ENCODE measurements at places on chromosomes 16 and 17. TPM values are rescaled to one million over a fixed set of nuclear protein-coding genes. Genes with fewer than 3 reads are reported as not detected.

- H3K27ac ChIP-seq, result no peak overlapping the region
- peaks cover 13% of the 10 kb centered on the region for H3K4me1 ChIP-seq
- DNase-seq, result no peak
- H3K36me3 ChIP-seq, result no peaks in the 10 kb centered on the region
- H3K27me3 ChIP-seq, result no peaks in the 10 kb centered on the region
- H3K4me3 ChIP-seq, result no peak overlapping the region
Observed at GRCh38 chr16:83722456-83723183, 85.2 kb upstream of the HSBP1 start.

DNA sequence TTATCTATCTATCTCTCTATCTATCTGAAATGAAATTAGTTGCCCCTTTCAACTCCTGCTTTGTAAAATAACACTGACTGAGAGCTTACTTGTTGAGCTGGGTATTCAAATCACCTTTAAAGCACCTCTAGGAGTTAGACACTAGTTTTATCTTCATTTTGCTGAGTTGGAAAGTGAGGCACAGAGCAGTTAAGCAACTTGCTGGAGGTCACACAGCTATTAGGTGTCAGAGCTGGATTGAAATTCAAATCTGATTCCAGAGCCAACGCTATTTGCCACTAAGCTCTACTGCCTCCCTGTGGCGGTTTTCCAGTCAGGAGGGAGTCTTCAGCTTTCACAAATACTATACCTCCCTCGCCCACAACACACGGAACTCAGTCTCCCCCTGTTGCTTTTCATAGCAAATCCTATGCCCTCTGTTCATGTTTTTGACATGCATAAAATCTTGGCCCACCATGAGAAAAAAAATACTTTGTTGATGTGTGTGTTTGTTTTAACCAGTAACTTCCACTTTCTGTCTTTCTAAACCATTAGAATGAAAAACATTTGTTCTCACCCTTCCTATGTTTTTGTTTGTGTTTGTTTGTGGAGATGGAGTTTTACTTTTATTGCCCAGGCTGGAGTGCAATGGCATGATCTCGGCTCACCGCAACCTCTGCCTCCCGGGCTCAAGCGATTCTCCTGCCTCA lies 74.8 kb upstream of the SMURF2 start:
- no peaks in the 10 kb centered on the region for H3K27me3 ChIP-seq
- H3K4me1 ChIP-seq, result peaks cover 38% of the 10 kb centered on the region
- no peak overlapping the region for H3K27ac ChIP-seq
- DNase-seq, result no peak
- H3K4me3 ChIP-seq, result no peak overlapping the region
- no peaks in the 10 kb centered on the region for H3K36me3 ChIP-seq

DNA sequence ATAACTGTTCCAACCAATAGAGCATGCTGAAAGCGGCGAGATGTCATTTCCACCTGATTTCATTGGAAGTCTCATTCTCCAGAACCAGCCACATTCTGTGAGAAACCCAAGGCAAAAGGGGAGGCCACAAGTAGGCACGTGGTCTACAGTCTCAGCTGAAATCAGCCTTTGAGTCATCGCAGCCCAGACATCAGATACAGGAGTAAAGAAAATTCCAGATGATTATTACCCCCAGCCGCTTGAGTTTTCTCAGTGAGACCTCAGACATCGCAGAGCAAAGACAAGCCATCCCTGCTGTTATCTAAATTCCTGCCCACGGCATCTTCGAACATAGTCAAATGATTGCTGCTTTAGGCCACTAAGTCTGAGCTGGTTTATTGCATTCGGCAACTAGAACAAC lies 23.1 kb downstream of the STAT3 start:
- H3K4me1 ChIP-seq, result peaks cover 6% of the 10 kb centered on the region
- no peak overlapping the region for H3K4me3 ChIP-seq
- no peaks in the 10 kb centered on the region for H3K36me3 ChIP-seq

DNA sequence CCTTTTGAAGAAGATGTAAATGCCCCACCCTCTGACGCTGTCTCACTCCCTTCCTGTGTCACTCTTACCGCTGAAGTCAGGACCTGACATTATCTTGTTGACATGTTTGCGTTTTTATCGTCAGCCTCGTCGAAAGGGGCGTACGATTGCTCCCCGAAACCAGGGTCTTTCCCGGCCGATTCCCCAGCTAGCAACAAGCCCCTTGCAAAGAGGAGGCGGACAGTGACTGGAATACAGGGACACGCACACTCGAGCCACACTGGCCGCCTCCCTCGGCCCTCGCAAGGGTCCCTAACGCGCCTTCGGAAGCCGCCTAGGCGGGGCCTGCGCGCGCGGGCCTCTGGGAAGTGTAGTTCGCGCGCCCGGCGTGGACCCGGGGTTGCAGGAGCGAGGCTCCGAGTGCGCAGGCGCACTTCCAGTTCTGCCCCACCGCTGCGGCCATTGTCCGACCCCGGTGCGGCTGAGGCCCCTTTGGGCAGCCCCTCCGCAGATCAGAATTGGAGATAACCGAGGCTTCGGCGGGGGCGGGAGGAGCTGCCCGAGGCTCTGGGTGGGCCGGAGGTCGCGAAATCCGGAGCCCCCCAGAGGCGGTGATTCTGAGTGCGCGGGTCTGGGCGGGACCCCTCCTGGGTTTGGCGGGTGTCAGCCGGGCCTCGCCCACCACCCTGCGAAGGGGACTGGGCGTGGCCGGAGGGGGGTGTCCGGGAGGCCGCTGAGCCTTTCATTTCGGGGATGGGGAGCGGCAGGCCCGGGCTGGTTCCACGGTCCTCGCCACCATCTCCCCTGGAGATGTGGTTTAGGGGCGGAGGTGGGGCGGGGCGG lies at the start of gene ZFP90:
Gene ZFP90 (plus strand): TSS at position 412 of the 822 bp plus-strand sequence. CDS start 502 bp downstream, outside the sequence.
- peak within 1 kb of the TSS; percentile 98 for H3K4me3 ChIP-seq
- peaks cover 7% of the 10 kb centered on the region for H3K4me1 ChIP-seq
- H3K27ac ChIP-seq, result peak within 1 kb of the TSS; percentile 75
- H3K36me3 ChIP-seq, result peaks cover 25% of the 10 kb centered on the region

DNA sequence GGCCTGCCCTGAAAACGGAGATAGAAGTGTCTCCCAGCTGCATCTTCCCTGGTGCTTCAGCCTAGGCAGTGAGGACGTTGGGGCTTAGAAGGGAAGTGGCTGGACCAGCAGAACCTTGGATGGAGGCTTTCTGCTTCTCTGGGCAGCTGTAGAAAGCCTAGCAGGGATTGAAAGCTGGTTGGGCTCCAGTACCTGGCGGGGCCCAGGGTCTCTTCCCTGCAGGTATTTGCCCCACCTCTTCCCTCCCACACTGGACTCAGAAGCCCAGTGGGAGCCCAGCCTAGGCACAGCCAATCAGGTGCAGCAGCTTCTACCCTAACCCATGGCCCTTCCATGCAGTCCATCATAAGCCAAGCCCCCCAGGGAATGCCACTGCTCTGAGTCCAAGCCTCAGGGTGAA lies 190.3 kb upstream of the IRX6 start:
- no peaks in the 10 kb centered on the region for H3K36me3 ChIP-seq
- no peak overlapping the region for H3K4me3 ChIP-seq
- no peak overlapping the region for H3K27ac ChIP-seq

- H3K4me1 ChIP-seq, result peaks cover 8% of the 10 kb centered on the region
- peaks cover 12% of the 10 kb centered on the region for H3K27me3 ChIP-seq
- no peak overlapping the region for H3K4me3 ChIP-seq
- no peaks in the 10 kb centered on the region for H3K36me3 ChIP-seq
- no peak for DNase-seq
- H3K27ac ChIP-seq, result no peak overlapping the region
Observed at GRCh38 chr17:28313841-28314240, 5.2 kb upstream of the TMEM97 start.

DNA sequence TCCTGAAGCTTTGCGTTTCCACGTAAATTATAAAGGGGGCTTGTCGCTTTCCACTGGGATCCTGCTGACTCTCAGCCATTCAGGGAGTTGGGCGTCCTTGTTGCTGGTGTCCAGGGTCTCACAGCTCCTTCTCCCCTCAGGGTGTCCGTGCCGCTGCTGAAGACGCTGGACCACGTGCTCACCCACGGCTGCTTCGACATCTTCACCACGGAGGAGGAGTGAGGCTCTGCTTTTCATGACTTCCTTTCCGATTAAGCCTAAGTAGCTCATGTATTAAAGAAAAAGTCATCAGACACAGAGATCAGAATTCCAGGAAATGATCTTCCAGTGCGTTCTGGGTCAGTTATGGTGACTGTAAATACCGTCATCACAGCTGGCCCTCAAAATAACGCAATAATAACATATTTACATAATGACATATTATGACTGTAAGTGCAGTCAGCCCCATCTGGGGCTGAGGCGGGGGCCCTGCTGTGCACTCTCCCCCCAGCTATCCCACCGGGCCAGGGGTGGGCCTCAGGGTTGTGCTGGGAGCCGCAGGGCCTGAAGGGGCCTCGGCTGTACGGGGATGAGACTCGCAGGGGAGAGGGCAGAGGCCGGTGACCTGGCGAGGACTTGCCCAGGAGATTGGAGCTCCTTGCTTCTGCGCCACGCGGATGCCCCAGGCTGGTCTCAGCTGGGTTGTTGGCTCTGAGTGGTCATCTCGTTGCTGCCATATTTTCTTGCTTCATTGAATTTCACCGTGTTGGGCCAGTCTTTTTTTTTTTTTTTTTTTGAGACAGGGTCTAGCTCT lies 92.9 kb upstream of the ZNF750 start:
- H3K36me3 ChIP-seq, result peaks cover 77% of the 10 kb centered on the region
- no peaks in the 10 kb centered on the region for H3K27me3 ChIP-seq

The SP6 gene
- 0.18 TPM for total RNA-seq

GRCh38 chr16:12120217-12120981 lies 143.9 kb downstream of the SNX29 start:
- no peaks in the 10 kb centered on the region for H3K36me3 ChIP-seq
- H3K4me1 ChIP-seq, result peaks cover 21% of the 10 kb centered on the region
- no peak overlapping the region for H3K4me3 ChIP-seq
- no peak overlapping the region for H3K27ac ChIP-seq

The STAC2 gene
- 0.04 TPM for total RNA-seq

- no peak overlapping the region for H3K27ac ChIP-seq
- H3K4me3 ChIP-seq, result no peak overlapping the region
- H3K27me3 ChIP-seq, result no peaks in the 10 kb centered on the region
- no peak for DNase-seq
- no peaks in the 10 kb centered on the region for H3K36me3 ChIP-seq
Observed at GRCh38 chr16:83728492-83728891, 79.3 kb upstream of the HSBP1 start.

GRCh38 chr17:39841134-39841683 lies 22.9 kb downstream of the IKZF3 start:
- H3K36me3 ChIP-seq, result no peaks in the 10 kb centered on the region
- no peak overlapping the region for H3K4me3 ChIP-seq
- peaks cover 4% of the 10 kb centered on the region for H3K27me3 ChIP-seq
- H3K27ac ChIP-seq, result no peak overlapping the region

GRCh38 chr16:78487471-78487870 lies 388.0 kb downstream of the WWOX start:
- DNase-seq, result no peak
- peaks cover 19% of the 10 kb centered on the region for H3K4me1 ChIP-seq
- no peaks in the 10 kb centered on the region for H3K27me3 ChIP-seq
- no peaks in the 10 kb centered on the region for H3K36me3 ChIP-seq

DNA sequence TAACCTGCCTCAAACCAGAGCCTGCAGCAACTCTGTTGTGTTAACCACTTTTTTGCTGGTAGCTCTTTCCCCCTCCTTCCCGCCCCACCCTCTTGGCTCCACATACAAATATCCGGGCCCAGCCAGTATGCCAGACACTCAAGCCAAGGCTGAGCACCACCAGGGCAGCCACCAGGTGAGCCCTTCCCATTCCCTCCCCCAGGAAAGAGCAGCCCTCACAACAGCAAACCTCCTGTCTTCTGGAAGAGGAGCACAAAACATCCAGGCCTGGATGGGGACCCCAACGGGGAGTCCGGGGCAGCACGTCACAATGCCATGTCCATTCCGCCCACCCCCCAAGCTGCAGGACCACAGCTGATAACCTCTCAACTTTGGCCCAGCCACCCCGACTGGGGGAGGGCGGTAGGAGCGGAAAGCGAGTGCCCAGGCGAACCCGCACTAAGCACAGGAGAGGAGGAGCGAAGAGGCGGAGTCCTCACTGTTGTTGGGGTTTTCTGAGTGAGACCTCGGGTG lies 757 bp downstream of the ORMDL3 start:
- H3K4me1 ChIP-seq, result peaks cover 34% of the 10 kb centered on the region
- H3K36me3 ChIP-seq, result peaks cover 31% of the 10 kb centered on the region
- no peaks in the 10 kb centered on the region for H3K27me3 ChIP-seq
- peak overlapping the region; percentile 82 for H3K27ac ChIP-seq

DNA sequence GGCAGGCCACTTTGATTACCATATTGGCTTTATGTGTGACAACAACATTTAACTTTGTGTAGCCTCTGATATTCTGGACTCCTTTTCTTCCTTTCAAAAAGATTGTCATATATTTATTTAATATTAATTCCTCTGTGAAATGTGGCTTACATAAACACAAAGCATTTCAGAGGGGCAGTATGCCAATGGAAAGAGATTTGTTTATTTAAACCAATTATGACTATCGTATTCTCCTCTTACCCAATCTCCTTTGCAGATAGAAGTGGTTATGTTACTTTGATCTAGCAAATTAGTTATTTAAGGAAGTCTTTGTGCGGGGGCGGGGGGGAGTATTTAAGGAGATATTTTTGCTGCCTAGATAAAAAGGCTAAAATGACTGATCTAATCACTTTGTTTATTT lies 573.7 kb upstream of the KIF2B start:
- H3K27me3 ChIP-seq, result no peaks in the 10 kb centered on the region
- H3K36me3 ChIP-seq, result no peaks in the 10 kb centered on the region
- H3K4me1 ChIP-seq, result no peaks in the 10 kb centered on the region
- no peak overlapping the region for H3K27ac ChIP-seq

The HAS3 gene
- total RNA-seq, result 0.58 TPM

The KRT32 gene
- not detected for total RNA-seq

The WDR90 gene
- total RNA-seq, result 12.3 TPM

The WFIKKN2 gene
- 2.0 TPM for total RNA-seq

DNA sequence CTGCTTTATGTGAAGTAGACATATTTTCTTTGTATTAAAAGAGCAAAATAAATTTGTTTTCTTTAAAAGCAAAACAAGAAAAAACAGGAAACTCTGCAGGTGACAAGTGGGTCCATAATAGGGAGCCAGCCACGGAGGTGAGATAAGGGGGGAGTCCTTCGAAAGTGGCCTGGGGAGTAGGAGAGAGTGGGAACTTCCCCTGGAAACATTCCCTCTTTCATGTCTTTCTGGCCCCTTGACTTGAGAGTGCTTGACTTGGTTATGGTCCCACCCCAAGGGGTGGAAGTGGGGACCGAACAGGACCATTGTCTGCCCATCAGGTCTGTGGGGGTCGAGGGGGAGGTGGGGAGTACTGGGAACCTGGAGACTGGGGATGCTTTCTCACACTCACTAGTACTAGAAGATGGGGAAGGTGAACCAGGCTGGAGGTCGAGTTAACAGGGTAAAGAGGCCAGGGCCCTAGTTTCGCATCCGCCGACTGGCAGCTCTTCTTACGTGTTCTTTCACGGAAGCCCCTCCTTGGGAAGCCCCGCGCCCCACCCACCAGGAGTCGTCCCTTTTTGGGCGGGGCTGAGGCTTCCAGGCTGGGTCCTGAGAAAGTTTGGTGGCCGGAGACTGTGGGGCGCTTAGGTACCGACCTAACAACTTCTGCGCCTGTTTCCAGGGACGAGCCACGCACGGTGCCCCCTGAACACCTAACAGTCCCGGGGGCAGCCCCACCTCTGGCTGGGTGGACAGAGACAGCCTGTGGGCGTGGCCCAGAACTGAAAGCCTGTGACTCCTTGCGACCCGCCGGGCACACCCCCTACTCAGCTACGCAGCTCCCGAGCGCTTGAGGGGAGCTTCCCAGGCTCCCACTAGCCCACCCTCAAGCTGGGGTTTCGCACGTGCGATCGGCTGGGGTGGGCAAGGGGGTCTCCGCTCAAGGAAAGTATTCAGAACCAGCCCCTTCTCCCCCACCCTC lies 790 bp downstream of the TRADD start:
- peak; percentile 49 for DNase-seq
- no peaks in the 10 kb centered on the region for H3K36me3 ChIP-seq
- peak overlapping the region; percentile 73 for H3K4me3 ChIP-seq
- no peak overlapping the region for H3K27ac ChIP-seq
- H3K27me3 ChIP-seq, result peaks cover 98% of the 10 kb centered on the region

The CD300A gene
- 2.5 TPM for total RNA-seq

- H3K4me1 ChIP-seq, result peaks cover 2% of the 10 kb centered on the region
- H3K36me3 ChIP-seq, result peaks cover 17% of the 10 kb centered on the region
- H3K27ac ChIP-seq, result no peak overlapping the region
- no peak for DNase-seq
Observed at GRCh38 chr17:78709119-78709681, 72.9 kb downstream of the CYTH1 start.

Data from muscle of leg (tissue), 16 donors.